ENCODE measurements at places on chromosomes 16 and 17.
A peak's percentile ranks its signal among the peaks of the same experiment; 100 is the strongest.

DNA sequence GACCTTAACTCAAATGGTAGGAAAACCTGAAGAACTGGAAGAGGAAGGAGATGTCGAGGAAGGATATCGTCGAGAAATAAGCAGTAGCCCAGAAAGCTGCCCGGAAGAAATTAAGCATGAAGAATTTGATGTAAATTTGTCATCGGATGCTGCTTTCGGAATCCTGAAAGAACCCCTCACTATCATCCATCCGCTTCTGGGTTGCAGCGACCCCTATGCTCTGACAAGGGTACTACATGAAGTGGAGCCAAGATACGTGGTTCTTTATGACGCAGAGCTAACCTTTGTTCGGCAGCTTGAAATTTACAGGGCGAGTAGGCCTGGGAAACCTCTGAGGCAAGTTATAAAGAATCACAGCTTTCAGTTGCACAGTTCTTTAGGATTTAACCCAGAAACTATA, 15.5 kb downstream of the ERCC4 start:
- peak; percentile 52 for DNase-seq

GRCh38 chr16:53518550-53519416, 15.8 kb upstream of the AKTIP start:
- peak; percentile 76 for DNase-seq

GRCh38 chr16:1536601-1537000, 3.1 kb downstream of the TMEM204 start:
- DNase-seq, result no peak

GRCh38 chr16:72975809-72976437, 72.0 kb downstream of the ZFHX3 start:
- no peak for DNase-seq
